ENCODE measurements at places on chromosomes 7 and 10.
A peak's percentile ranks its signal among the peaks of the same experiment; 100 is the strongest.

GRCh38 chr10:95413588-95413987, 122.8 kb upstream of the PDLIM1 start:
- DNase-seq, result no peak

DNA sequence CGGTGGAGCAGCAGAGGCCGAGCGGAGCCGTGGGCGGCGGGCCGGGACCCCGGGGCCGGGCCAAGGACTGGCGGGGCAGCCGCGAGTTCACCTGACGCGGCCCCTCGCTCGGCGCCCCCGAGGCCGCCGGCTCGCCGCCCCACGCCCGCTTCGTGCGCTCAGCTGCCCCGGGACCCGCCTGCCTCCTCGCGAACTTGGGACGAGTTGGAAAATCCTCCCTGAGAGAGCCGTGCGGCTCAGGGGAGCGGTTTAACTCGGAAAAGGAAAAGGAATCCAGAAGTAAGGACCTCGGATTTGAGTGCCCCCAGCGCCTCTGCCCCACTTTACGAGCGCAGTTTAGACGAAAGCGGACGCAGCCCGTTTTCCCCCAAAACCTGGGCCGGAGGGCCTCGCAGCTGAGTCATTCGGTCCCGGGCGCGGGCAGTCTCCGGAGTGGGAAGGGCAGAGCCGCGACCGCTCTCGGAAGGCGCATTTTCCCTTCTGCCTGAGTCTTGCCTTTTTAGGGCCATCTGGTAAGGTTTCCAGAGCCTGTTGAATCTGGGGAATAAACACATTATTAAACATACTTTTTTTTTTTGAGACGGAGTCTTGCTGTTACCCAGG, 744 bp downstream of the CREM start:
- DNase-seq, result peak; percentile 36

DNA sequence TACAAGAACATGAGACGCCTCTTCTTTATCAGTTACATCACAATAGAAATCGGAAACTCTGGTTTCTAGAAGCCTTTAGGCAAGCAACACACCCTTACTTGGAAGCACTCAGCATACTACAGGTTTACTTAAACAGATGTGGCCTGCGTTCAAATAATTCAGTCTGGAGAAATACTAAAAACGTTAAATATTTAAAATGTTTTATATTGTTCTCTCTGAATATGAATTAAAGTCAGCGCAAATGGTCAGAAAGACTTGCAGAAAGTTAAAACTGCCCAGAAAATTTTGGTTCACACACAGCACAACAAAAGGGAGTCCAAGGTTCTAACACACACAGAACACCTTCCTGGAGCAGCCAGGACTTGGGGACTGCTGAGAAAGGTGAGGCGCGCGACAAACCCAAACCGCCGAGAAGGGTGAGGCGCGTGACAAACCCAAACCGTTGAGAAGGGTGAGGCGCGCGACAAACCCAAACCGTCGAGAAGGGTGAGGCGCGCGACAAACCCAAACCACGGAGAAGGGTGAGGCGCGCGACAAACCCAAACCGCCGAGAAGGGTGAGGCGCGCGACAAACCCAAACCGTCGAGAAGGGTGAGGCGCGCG, 25.8 kb downstream of the ESYT2 start:
- no peak for DNase-seq

DNA sequence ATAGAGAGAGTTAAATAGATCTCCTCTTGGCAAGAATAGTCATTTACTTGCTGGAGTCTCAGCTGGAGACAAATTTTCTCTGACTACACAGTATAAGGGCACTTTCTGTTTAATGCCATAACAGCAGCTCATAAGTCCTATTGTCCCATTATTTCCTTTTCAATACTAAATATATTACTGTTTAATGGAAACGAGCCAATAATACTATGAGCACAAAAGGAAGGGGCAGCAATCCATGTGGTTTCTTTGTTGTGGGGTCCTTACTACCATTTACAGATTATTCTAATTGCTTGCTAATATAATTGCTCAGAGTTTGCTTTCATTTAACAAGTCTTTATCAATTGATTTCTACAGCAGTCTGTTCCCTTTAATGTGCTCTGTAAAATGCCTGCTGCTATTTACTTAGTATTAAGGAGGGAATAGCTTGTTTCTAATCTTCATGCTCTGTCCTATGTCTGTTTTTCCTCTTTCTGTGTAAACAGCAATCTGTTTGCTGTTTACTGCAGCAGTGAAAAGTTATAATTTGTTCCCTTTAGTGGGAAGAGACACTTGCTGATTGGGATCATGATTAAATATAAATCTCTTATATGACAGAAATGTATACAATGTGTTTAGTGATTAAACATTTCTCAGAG, 296.2 kb upstream of the SMIM30 start:
- DNase-seq, result no peak

DNA sequence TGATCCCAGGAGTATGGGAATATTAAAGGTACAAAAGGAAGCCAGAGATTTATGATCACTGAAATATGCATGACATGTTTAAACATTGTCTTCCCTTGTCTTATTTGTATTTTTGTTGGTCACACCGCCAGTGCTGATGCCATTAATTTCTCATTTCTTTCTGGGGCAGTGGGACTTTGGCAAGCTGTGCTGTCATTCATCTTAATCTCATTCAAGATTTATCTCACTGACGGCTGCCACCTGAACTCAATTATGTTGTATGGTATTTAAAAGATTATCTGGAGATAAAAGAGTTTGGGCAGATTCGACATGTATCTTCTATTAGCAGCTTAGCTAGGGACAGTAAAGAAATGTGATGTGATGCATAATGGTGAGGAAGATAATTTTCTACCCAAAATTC, 284.9 kb upstream of the PLXDC2 start:
- no peak for DNase-seq

Data from stimulated activated CD8-positive, alpha-beta memory T cell treated with anti-CD3 and anti-CD28 coated beads, Interleukin-7, amount 100 ng/mL, for 1 hour (primary cell).